ENCODE measurements at places on chromosomes 4 and X.

DNA sequence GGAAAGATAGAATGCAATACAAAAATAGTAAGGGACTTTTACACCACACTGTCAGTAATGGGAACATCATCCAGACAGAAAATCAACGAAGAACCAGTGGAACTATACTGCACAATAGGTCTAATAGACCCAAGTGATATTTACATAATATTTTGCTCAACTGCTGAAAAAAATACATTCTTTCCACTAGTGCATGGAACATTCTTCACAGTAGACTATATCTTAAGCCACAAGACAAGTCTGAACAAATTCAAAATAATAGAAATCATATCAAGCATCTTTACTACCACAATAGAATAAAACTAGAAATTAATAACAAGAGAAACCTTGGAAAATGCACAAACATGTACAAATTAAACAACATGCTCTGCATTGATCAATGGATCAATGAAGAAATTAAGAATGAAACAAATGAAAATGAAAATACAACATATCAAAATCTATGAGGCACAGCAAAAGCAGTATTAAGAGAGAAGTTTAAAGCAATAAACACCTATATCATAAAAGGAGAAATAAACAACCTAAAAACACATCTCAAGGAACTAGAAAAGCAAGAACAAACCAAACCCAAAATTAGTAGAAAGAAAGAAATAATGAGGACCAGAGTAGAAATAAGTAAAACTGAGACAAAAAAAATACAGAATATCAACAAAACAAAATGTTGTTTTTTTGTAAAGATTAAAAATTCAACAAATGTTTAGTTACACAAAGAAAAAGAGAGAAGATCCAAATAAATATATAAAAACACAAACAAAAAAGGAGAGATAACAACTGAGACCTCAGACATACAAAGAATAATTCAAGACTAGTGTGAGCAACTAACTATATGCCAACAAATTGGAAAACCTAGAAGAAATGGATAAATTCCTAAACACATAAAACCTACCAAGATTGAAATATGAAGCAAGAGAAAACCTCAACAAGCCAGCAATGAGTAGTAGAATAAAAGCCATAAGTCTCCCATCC, 51.5 kb upstream of the ANTXR2 start:
- DNase-seq: no peak

GRCh38 chr4:82594456-82594855, 32.7 kb upstream of the TMEM150C start:
- no peak for DNase-seq

DNA sequence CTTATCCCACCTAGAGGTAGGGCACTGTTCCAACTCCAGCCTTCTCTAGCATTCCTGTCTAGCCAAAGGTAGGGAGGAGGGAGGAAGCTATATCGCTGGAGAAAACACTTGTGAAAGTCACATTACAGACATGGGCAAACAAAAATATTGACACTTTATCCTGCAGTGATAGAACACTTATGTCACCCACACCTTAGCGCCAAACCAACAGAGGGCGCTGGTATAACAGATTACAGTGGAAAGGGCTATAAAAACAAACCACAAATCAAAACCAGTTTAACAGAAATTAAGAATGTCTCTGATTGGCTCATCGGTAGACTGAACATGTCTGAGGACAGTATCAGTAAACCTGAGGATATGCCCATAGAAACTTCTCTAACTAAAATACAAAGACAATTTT, 451.3 kb downstream of the TLL1 start:
- no peak for DNase-seq

- DNase-seq: no peak
Measured at GRCh38 chr4:145177906-145178538, 2.4 kb downstream of the OTUD4 start.

GRCh38 chr4:154989511-154989910, 208.4 kb downstream of the RBM46 start:
- DNase-seq: no peak

- no peak for DNase-seq
Measured at GRCh38 chrX:144327495-144327894, 443.6 kb downstream of the UBE2NL start.

- DNase-seq: no peak
Measured at GRCh38 chr4:181372014-181372413, 871.2 kb upstream of the TENM3 start.

DNA sequence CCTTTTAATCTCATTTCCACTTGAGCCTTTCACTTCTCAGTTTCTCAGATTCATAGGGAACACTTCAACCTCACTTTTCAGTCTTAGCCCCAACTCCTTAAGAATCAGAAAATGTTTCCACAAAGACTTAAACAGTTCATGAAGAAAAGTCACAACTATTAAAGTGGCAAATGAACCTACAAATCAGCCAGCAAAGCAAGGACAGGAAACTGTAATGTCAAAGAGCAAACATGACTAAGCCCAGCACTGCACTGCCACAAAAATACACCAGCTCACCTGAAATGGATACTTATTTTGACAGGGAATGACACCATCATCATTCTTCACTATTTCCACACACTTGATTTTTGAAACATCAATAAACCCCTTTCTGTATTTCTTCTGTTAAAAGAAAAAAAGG, 41.8 kb upstream of the TXK start:
- no peak for DNase-seq

GRCh38 chrX:118627084-118627758, 100.2 kb upstream of the IL13RA1 start:
- DNase-seq: no peak

GRCh38 chr4:58502839-58503238, 1392.7 kb upstream of the IGFBP7 start:
- no peak for DNase-seq

DNA sequence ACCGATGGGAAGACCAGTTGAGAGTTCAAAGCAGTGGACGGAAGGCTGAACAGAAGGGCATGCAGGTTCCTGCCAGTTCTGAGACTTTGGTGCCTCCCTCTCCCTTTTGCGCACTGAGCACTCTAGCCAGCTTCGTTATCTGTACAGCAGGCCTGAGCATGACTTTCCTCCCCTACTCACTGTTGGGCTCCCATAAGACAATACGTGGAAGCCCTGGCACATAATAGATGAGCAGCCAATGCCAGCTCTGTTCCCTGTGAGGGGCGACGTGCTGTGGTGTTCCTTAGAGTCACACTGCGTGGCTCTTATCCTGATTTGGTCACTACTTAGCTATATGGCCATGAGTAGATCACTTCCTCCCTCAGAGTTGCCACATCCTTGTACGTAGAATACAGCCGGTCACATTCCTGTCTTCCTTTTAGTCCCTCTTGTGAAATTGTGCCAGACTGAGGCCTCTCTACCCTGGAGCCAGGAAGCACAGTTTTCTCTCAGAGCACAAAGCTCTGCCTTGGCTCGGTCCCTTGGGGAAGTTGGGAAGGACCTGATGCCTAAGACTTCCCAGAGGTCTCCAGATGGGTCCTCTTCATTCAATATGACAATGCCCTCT, 160.4 kb upstream of the MAMLD1 start:
- DNase-seq: no peak

DNA sequence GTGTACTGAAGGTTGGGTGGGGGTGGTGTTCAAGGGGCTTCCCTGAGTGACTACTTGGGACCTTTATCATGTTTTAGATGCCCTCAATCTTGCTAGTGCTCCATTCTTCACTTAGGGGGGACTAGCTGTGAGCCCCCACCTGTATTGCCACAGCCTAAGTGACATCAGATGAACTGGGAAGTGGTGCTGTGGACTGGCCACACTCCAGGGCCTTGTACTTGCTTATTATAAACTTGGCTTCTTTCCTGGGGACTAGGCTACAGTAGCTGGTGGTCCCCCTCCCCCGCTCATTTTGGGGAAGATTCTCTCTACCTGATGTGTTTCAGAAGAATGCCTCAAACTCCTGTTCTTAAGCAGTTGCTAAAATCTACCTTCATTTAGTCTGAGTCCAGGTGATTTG, 46.7 kb upstream of the WDR1 start:
- no peak for DNase-seq

- no peak for DNase-seq
Measured at GRCh38 chrX:9494771-9495170, 29.9 kb downstream of the TBL1X start.

- no peak for DNase-seq
Measured at GRCh38 chrX:143570782-143571181, 53.5 kb upstream of the SPANXN3 start.

DNA sequence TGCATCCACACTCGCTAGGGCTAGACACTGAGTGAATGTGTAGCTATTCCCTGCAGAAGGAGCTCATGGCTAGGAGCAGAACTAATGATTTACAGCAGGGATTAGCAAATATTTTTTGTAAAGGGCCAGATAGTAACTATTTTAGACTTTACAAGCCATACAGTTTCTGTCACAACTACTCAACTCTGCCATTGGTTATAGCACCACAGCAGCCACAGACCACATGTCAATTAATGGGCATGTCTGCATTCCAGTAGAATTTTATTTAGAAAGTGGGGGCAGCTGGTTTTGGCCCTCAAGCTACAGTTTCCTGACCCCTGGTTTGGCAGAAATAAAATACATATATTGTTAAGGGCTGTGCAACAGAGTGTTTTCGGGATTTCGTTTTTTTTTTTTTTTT, 192.6 kb downstream of the FRMPD4 start:
- no peak for DNase-seq

DNA sequence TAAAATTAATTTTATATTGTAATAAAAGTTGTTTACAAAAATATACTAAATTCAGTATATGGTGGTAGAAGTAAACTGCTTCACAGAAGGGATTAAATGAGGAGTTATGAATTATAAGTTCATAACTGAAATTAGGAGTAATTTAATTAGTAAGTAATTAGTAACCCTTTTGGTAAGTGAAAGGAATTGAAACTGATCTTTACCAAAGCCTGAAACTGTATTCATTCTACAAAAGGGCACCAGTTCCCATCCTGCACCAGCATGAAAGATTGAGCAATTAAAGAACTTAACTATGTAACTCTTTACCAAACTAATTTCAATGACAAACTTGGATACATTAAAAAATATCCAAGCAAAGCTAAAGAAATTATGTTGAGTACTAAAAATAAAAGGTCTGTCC, 8.2 kb downstream of the MED14 start:
- DNase-seq: no peak

GRCh38 chr4:145299380-145300076, 119.1 kb upstream of the OTUD4 start:
- DNase-seq: peak; percentile 54

GRCh38 chr4:86449746-86450588, 90.1 kb upstream of the MAPK10 start:
- no peak for DNase-seq

GRCh38 chr4:39032218-39033085, at the start of gene TMEM156:
TSS of gene TMEM156 (minus strand) at chr4:39032409. CDS start at chr4:39032313, 96 bp downstream.
- peak; percentile 79 for DNase-seq

- no peak for DNase-seq
Measured at GRCh38 chr4:10605746-10606482, 78.7 kb downstream of the CLNK start.

- DNase-seq: no peak
Measured at GRCh38 chr4:187558391-187558790, 437.2 kb upstream of the ZFP42 start.

GRCh38 chr4:77921701-77922100, 59.1 kb downstream of the MRPL1 start:
- DNase-seq: no peak

- no peak for DNase-seq
Measured at GRCh38 chr4:159770401-159770800, 667.5 kb downstream of the RAPGEF2 start.

GRCh38 chr4:8617486-8618040, 25.0 kb downstream of the CPZ start:
- no peak for DNase-seq

DNA sequence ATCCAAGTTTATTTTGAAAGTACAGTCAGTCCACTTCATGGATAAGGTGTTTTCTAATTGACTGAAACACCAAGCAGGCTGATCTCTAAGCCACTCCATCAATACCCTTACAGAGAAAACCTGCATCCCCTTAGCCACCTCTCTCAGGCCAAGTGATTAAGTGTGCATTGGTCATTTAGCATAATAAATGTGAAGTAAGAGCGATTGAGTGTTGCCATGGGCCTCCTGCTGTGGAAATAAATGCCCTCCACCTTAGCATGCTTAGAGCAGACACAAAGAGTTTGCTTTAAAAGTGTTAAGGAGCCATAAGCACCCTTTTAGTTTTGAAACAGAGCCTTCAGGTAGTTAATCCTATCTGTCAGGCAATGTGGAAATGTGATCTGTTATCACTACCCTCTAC, 386.5 kb downstream of the GPAT3 start:
- DNase-seq: no peak

DNA sequence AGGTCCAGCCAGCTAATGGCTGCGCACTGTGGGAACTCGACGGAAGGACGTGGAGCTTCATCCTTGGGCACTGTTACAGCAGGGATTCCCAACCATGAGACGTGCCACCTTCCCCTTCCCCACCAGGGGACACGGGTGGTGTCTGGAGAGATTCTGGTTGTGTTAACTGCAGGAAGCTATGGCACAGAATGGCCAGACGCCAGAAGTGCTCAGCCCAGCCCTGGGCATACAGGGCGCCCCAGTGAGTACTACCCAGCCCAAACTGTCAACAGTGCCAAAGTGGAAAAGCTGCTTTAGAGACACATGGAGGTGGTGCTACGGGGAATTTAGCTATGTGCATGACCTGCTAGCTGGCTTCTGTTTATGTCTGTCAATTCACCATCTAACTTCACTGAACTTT, 32.8 kb downstream of the ACOX3 start:
- DNase-seq: no peak

- DNase-seq: no peak
Measured at GRCh38 chr4:138851391-138852335, 163.9 kb upstream of the NOCT start.

DNA sequence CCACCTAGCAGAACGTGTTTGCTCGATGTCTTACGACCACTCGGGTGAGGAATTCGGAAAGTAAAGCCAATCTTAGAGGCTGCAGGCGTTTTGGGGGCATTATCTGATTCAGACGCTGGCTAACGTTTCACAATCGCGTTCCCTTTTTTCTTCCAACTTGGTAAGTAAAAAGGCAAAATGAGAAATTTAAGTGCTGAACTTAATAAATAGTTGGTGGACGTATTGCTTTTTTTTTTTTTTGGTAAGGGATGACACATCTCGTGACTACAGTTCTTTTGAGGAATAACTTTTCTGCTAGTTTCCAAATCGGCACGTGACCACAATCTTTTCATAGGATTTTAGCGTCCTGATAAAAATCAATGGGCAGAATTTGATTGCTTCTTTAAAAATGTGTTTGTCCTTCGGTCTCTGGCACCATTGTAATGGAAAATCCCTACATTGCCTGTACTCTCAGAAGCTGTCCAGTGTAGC, 848 bp downstream of the RAB9A start:
- no peak for DNase-seq

GRCh38 chr4:168815379-168816345, 194.4 kb downstream of the CBR4 start:
- no peak for DNase-seq

- DNase-seq: no peak
Measured at GRCh38 chr4:158802914-158803313, 34.1 kb downstream of the FNIP2 start.

DNA sequence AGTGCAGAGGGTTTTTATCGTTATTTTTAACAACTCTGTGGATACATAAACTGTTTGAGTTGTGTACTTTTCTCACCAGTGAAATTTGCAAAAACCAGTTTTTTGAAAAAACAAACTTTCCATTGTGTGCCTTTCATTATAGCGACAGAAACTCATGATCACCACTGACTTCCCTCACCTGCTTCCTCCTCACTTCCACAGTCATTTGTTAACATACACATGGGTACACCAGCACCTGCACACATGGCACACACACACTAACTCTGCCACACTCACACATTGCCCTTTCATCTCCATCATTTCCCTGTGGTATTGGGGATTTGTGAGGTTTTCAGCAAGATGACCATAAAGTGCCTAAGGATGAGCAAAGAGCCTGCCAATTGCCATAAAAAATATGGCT, 20.6 kb downstream of the CLDN22 start:
- no peak for DNase-seq

- no peak for DNase-seq
Measured at GRCh38 chr4:168584321-168584771, 87.5 kb downstream of the PALLD start.
